ENCODE measurements at places on chromosomes 3 and 15.
A peak's percentile ranks its signal among the peaks of the same experiment; 100 is the strongest.

GRCh38 chr3:182516597-182517336 is 276.5 kb upstream of the ATP11B start:
- DNase-seq = no peak

- no peak for DNase-seq
Measured at GRCh38 chr3:10625323-10625722, 119.9 kb upstream of the ATP2B2 start.

DNA sequence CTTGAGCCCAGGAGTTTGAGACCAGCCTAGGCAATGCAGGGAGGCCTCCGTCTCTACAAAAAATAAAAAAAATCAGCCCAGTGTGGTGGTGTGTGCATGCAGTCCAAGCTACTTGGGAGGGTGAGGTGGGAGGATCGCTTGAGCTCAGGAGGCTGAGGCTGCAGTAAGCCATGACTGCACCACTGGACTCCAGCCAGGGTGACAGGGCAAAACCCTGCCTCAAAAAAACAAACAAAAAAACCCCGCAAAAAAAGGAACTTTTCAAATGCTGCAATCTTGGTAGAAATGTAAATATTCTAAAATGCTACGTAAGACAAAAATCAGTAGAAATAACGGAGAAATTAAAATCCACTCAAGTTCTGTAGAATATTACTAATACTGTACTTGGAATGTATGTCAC is 108.1 kb upstream of the MELTF start:
- peak; percentile 51 for DNase-seq

GRCh38 chr3:65824166-65824565 is 214.6 kb downstream of the MAGI1 start:
- DNase-seq = no peak

GRCh38 chr15:25710184-25710583 is 152.9 kb downstream of the ATP10A start:
- peak; percentile 61 for DNase-seq

DNA sequence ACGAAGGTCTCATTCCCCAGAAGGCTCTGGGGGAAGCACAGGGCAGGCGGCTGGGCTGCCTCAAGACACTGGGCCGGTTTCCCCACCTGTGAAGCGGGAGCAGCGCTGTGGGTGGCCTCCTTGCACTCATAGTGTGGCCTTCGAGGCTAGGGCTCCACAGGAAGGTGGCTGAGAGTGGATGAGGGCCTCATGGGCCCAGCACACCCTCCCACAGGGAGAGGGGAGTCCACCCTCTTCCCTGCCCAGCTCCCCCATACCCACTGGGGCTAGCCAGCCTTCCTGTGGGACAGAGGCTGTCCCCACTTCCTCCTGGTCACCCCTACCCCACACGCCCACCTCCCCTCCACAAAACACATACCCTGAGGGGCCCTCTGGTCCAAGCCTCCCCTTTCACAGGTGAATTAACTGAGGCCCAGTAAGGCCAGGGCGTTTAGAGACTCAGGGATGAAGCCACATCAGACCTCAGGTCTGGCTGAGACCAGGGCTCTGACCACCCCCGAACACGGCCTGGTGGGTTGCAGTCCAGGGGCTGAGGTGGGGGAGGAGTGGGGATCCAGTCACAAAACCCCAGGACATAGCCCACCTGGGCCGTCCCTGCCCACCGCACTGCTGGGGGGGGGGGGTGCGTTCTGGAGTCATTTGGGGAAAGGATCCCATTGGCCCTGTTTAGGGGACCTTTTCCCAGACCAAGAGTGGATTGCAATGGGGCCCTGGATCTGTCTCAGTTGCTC is 1.1 kb downstream of the ANPEP start:
- no peak for DNase-seq

GRCh38 chr15:59419170-59419569 is 18.8 kb upstream of the FAM81A start:
- no peak for DNase-seq

- peak; percentile 51 for DNase-seq
Measured at GRCh38 chr3:114691871-114692270, 398.0 kb downstream of the TIGIT start.

All from hematopoietic multipotent progenitor cell treated with erythropoietin and hydrocortisone succinate and interleukin-3 and kit ligand, for 4 days (in vitro differentiated cells).